ENCODE measurements at places on chromosomes 1 and 21.
A peak's percentile ranks its signal among the peaks of the same experiment; 100 is the strongest.

GRCh38 chr1:243595527-243596210, 254.4 kb downstream of the AKT3 start:
- DNase-seq = no peak

- no peak for DNase-seq
Measured at GRCh38 chr21:46229923-46230260, 1.3 kb upstream of the LSS start.

- peak; percentile 84 for DNase-seq
Measured at GRCh38 chr1:29180497-29181412, 945 bp downstream of the SRSF4 start.

DNA sequence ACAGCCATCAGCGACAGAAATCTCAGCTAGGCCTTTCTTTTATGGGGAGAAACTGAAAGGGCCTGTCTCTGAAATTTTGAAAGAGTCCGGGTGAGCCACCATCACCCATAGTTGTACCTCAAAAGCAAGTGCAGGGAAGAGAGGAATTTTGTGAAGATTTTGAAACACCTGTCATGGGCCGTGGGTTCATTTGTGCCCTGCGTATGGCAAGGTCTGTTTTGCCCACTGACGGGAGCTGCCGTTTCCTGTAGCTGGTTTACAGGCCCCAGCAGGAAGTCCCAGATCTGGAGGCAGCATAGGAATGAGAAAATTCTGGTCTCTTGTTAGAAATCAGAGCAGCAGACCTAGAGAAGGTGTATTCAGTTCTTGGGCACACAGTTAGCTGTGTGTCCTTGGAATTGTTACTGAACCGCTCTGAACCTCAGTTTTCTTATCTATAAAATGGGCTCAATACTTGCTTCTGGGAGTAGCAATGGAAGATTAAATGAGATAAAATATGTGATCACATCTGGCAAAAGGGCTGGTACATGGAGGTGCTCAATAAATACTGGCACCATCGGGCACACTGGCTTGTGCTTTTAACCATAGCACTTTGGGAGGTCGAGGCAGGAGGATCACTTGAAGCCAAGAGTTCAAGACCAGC, 52.5 kb downstream of the MAN1C1 start:
- no peak for DNase-seq

DNA sequence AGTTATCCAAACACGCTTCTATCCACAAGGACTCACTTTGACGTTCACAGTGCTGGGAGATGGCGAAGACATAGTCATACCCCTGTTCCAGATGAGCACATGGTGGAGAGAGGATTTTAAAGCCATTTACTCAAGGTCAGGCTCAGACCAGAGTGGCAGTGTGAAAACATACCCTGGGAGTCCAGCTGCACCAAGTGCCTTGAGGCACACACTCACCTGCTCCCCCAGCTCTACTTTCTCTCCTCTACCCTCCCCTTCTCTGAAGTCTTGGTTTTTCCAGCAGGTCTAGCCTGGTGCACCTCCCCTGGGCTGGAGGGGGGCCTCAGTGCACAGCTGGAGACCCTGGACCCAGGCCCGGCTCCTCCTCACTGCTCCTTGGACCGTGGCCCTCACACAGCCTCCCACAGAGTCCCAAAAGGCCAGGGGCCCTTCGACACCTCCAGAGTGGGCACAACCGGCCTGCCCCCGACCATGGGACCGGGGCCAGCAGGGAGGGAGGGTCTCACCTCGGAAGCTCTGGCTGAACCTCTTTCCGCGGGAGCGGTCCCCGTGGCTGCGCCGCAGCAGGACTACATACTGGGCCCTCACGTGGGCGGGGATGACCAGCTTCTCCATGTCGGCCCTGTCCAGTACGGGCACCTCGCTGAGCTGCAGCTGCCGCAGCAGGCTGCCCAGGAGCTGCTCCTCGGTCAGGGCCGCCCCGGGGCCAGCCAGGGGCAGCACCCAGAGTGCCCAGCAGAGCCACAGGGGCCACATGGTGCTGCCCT, 452 bp downstream of the LEFTY2 start:
- DNase-seq = no peak

DNA sequence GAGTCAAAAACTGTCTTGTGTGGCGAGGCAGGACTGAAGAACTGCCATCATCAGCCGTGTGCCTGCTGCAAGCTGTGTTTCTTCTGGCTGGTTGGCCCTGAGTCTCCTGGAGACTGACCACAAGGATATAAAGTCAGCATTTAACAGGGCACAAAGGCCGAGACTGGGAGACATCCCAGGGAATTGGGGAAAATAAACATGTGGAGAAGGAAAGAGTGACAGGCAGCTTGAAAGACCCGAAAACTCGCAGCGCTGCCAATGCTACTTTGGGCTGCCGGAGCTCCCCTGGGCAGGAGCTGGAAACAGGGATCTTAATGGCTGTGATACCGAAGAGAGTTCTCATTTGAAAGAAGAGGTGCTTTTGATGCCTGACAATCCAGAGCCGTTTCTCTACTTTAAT, 125.3 kb upstream of the HMGB4 start:
- DNase-seq = no peak

DNA sequence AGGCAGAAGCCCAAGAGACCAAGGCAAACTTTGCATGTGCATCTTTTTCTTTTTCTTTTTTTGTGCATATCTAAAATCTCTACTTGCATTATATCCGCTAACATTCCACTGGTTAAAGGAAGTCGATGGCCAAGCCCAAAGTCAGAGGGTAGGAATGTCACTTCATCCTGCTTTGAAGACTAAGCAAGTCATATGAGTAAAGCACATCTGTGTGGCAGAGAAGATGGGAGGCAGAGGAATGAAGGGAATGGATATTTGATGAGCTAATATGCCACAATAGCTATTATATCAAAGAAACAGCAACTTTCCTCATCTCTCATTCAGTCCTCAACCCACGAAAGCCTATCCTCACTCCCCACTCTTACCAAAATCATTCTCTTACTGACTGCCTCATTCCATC, 59.3 kb downstream of the RNF220 start:
- no peak for DNase-seq

DNA sequence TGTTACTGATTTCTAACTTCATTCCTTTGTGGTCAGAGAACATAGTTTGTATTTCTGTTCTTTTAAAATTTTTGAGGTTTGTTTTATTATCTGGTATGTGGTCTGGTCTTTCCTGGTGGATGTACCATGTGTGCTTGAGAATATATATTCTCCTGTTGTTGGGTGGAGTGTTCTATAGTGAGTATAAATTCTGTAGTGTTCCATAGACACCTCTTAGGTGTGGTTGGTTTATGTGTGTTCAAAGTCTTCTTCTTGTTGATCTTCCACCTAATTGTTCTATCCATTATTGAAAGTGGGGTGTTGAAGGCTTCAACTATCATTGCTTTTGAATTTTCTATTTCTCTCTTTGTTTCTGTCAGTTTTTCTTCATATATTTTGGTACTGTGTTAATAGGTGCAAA, 20.1 kb downstream of the PPP2R5A start:
- no peak for DNase-seq

DNA sequence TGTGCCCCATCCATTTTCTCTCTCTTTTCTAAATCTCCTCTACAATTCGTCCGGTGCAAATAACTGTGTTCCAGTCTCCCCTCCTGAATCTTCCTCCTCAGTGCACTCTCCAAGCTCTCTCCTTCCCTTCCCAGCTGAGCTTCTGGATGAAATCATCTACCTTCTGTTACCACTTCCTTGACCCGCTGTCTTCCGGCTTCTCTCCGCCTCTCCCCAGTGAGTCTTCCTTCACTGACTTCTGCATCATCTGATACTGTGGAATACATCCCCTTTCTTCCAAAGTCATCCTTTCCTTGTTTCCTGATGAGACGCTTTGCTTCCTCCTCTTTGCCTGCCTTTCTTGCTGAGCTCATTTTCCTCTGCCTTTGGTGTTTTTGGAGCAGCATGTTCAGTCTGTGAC, 96.9 kb downstream of the MAB21L3 start:
- no peak for DNase-seq

DNA sequence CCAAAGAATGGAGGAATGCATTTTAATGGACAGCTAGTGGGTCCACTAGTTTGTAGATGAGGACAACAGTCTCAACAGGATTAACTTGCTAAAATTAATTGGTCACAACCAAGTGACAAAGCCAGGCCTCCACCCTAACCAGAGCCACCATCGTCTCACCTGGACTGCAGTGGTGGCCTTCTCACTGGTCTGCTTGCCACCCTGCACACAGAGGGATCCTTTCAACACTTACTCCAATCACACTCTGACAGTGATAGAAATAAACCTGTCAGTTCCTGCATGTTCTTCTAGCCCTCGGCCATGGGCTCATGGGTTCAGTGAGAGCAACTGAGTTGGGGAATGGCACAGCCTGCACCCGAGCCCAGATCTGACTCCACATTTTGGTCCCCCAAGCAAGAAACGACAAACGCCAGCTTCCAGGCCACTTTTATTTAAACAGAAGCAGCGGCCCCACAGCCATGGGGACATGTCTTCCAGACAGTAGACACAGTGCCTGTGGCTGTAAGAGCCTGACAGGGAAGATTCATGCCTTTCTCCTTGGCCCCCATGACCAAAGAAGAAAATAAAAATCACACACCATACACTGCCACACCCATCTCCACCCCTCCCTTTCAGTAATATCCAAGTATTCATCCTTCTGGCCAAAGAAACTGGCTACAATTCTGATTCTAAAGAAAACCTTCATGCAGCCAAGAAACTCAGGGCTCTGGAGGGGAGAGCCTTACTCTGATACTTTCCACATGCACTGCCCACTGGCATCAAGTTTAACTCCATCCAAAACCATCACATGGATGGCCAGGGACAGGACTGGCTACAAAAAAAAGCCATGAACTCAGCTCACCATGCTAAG, 37.6 kb downstream of the DHCR24 start:
- no peak for DNase-seq

DNA sequence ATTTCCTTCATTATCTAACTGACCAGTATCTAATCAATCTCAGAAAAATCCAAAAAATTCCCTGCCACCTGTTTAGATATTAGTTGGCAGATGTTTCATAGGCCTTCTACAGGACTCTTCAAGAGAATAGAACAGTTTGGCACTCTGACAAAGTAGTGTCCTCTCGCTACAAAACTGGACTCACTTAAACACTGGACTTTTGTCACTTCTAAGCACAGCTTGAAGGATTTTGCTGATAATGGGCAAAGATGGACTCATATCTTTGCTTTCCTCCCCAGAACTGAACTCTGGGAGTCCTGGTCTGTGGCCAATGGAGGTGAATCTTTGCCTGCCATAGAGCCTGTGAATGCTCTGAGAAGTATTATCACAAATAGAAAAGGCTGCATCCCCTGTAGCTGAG, 58.2 kb upstream of the ZNF326 start:
- no peak for DNase-seq

GRCh38 chr1:92820551-92820950, 11.3 kb upstream of the RPL5 start:
- DNase-seq = no peak

- no peak for DNase-seq
Measured at GRCh38 chr1:94929351-94930217, 2.7 kb upstream of the CNN3 start.

DNA sequence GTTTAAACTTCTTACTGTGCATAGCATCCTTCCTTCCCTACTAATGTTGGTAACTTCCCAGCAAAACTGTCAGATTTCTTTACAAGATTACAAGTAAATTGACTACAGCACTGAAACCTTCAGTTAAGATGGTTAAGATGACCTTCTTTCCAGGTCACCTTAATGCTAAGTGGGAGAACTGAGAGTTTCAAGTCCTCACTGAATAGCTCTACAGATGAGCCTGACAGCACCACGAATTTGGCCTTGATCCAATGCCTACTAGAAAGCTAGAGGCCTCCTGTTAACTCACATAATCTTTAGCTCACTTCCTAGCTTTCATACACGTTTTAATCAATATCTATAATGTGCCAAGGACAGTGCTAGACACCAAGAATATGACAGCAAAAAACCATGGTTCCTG, 276.0 kb upstream of the PLD5 start:
- DNase-seq = no peak

DNA sequence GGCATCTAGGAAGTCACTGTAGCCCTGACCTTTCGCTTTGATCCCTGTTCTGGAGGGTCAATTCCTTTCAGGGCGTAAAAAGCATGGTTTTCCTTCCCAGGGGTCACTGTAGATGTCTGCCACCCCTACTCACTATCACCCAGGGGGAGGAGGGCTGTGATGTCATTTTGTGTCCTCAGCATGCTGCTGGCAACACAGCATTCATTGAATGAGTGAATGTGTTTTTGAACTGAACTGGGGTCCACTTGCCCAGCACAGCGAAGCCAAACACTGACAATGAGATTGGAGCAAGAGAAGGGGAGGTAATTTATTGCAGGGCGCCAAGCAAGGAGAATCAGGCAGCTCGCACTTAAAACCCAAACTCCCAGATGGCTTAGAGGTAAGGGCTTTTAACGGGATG, 78.2 kb upstream of the PGBD5 start:
- no peak for DNase-seq

- DNase-seq = peak; percentile 26
Measured at GRCh38 chr1:53957194-53957818, 11.2 kb downstream of the LRRC42 start.

GRCh38 chr1:151520359-151520758, 9.2 kb downstream of the CGN start:
- DNase-seq = no peak

DNA sequence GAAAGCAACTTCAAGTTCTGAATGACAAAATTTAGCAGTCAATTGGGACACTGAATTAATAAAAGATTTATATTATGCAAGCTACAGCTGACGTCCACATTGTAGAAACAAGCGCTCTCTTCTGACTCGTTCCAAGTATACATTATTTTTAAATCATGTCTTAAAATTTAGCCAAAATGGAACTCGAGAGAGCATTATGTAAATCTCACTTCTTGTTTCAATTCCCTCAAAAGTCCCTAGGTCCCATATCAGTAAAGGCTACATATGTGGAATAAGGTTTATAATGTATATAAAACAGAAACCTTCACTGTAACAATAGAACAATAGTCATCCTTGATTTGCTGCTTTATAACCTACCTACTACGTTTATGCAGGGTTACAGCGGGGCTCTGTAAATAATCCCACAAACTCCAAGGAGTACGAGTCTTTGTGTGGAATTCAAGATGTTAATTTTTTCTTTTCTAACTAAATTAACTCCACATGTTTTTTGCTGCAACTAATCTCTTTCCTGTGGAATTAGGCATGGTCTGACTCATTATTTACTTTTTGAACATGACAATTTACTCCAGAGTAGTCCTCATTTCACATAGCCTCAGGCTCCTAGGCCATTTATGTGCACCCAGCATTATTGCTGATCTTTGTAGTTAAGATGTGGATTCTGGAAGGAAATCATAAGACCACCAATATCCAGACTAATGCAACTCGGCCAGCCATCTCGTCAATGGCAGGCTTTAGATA, 785.1 kb downstream of the LTN1 start:
- no peak for DNase-seq

GRCh38 chr1:206909161-206909882, 12.1 kb downstream of the IL24 start:
- no peak for DNase-seq

Data from erythroblast (primary cell).